ENCODE measurements at places on chromosomes 7 and 10. TPM values are rescaled to one million over a fixed set of nuclear protein-coding genes. Genes with fewer than 3 reads are reported as not detected.

Gene CYP26C1
- total RNA-seq = not detected

Gene RELN
- 117 TPM for total RNA-seq

DNA sequence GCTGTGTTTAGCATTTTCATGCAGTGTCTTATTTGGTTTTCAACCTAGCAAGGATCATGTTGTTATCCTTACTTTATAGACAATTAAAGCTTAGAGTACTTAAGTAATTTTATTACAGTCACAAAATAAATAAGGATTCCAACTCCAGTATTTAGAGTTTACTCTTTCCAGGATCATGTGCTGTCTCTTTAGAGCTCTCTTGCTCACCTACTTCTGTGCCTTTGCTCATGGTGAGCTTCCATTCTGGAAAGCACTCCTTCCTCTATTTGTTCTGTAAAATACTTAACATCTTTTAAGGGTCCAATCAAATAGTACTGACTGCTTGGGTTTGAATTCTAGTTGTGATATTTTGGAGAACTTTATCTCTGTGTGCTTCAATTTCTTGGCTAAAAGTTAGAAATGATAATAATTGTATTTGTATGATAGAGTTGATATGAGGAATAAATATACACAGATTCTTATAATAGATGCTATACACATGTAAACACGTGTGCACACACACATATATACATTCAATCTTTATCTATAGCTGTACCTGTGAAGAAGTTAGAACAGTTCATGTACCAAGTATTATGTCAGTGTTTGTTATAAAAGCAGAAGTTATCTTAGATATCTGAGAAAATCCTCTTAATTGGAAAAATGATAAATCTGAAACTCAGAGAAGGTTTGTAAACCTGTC lies 18.2 kb upstream of the CALCR start:
- DNase-seq = no peak

GRCh38 chr7:147311336-147311735 lies 1194.7 kb downstream of the CNTNAP2 start:
- no peak for DNase-seq

DNA sequence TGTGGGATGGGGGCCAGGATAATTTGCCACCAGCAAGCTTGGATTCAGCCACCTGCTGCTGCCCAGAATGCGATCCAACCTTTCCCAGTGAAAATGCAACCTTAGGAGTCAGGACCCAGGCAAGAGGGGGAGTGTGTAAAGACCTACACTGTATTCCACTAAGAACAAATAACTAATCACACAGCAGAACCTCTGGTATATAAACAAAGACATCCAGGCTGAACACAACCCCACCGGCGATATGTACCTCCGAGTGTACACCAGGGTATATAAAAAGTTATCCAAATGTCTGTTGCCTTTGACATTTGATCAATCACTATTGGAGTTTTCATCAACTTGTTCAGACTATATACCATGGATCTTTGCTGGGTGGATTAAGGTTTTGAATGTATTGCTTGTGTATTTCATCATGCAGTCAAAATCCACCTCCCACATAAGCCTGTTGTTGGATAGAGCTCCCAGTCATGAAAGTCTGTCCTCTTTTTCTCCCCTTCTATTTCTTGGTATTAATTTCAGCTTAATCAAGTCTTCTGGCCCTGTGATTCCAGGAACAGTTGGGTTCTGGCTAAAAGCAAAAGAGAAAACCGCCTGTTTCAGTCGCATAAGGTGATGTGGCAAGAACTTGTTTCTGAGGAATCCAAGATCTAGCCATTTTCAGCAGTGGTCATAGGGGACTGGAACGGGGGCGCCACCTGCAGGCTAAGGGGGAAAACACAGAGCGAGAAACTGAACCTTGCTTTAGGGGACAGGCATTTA lies 290.7 kb downstream of the CCDC3 start:
- peak; percentile 52 for DNase-seq

GRCh38 chr10:84196941-84197340 lies 2.6 kb downstream of the CDHR1 start:
- no peak for DNase-seq

Gene LMBR1
- 96.0 TPM for total RNA-seq

DNA sequence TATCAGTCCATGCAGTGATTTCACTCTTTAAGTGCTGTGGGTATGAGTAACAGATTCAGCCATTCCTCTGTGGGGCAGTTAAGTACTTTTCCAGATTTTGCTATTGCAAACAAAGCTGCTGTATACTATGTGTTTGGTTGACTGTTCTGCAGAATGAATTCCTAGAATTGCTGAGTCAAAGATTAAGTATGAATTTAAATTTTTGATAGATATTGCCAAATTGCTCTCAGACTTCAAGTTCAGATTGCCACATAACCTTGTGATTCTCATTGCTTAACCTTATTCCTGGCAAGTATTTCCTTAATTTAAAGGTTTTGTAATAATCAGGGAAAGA lies 21.6 kb upstream of the SAR1A start:
- DNase-seq = no peak

DNA sequence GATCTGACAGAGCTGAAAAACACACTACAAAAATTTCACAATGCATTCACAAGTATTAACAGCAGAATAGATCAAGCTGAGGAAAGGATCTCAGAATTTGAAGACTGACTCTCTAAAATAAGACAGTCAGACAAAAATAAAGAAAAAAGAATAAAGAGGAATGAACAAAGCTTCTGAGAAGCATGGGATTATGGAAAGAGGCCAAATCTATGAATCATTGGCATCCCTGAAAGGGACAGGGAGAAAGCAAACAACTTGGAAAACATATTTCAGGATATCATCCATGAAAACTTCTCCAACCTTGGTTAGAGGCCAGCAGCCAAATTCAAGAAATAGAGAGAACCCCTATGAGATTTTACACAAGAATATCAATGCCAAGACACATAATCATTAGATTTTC lies 804.8 kb upstream of the IGFBP3 start:
- no peak for DNase-seq

Gene KLF14
- total RNA-seq = 1.5 TPM

Measured in tibial nerve (tissue), 4 donors.